Activated T-helper 1 cell treated with anti-CD3 and anti-CD28 coated beads, Interleukin-2, amount 50 U/mL, for 16 hours (primary cell): ENCODE measurements at places on chromosomes 16 and 17.

GRCh38 chr17:60060474-60060873 lies 18.2 kb downstream of the HEATR6 start:
- no peak for DNase-seq

DNA sequence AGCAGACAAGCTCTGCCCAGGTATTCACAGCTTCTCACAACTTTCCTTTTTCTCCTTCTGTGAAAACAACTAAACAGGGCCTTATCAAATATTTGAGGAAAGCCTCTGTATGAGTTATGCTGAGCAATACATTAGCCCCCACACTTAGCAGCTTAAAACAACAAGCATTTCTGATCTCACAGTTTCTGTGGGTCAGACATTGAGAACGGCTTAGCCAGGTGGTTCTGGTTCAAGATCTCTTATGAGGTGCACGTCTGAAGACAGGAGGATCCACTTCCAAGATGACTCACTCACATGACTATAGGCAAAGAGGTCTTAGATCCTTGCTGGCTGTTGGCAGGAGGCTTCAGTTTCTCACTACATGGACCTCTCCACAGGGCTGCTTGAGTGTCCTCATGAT lies 181.4 kb upstream of the WSCD1 start:
- DNase-seq, result no peak

DNA sequence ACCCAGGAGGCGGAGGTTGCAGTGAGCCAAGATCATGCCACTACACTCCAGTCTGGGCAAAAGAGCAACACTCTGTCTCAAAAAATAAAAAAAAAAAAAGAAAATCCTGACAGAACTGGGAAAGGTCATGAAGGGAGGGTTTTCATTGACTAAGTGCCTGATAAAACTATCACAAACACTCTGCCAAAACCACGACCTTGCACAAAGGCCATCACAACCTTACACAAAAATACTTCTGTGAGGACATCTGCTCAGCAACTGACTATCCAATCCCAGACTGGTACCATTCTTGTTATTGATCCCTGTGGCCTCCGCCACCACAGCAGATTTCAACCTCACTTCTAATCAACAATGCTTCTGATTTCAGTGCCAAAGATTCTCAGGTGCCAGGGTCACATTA lies 40.1 kb downstream of the MPHOSPH6 start:
- no peak for DNase-seq

DNA sequence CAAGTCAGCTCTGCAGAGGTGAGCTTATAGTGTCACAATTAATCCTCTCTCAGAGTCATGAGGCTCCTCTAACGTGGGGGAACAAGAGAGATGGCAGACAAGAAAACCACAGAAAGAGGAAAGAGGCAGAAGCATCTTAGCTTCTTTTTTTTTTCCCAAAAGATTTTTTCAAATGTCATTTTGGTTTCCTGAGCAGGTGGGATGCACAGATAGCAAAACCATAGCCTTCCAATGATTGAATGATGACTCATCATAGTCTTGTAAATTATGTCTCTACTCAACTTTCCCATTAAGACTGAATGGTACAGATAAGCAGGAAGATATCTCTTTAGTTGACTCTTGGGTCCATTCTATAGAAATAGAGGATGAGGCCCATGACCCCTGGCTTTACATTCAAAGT lies 162.8 kb upstream of the ZFHX3 start:
- DNase-seq, result no peak

DNA sequence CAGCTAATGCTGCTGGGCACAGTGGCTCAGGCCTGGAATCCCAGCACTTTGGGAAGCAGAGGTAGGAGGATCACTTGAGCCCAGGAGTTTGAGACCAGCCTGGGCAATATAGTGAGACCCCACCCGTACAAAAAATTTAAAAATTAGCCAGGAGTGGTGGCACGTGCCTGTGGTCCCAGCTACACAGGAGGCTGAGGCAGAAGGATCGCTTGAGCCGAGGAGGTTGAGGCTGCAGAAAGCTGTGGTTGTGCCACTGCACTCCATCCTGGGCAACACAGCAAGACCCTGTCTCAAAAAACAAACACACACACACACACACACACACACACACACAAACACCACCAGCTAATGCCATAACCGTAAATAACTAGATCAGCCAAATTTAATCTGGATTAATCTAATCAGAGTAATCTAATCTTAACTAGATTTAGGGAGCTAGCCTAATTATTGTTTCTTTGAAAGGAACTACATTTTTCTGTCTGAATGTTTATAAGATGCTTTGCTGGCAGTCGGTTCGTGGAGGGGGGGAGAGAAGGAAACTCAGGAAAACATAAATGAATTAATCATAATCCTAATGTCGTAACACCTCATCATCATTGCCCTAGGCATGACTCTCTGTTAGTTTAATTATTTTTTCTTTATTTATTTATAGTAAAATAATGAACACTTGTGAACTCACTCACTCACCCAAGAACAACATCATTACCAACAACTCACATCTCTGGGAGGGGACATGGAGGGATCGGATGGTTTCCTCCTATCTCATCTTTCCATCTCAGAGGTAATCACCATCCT lies 12.5 kb upstream of the RBBP6 start:
- no peak for DNase-seq

DNA sequence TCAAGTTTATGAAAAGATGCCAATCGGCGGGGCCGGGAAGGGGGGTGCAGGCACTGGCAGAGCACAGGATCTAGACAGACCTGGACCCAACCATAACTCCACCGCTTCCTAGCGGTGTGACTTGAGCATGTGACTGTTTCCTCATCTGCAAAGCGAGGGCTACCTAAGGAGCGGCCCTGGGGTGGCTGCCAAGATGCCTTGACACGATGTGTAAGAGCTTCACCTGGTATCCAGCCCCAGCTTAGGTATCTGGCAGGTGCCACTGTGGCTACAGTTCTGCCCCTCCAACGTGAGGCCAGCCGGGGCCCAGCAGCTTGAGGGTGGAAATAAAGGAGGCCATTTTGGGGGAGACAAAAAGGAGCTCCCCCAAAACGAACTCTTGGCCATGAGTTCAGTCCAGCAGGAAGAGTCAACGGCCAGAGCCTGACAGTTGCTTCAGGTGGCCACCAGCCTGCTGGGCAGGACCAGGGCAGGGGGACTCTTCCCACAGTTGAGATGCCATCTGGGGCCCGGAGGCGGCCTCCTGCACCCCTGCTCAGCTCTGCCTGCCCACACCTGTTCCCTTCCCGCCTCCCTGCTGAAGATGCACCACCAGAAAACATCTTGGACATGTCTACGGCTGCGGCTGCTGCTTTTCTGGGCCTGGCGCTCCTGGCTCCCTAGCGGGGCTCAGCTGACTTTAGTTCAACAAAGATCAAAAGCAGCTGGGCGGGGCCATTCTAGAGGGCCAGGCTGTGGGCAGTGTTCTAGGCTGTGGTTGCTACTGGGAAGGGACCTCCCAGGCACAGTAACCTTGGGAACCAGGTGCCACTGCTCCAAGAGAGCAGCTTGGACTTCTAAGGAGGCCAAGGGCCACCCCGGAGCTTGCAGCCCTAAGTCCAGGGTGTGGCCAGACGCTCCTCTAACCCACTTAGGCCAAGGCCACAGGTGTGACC lies 3.4 kb upstream of the MTSS2 start:
- DNase-seq, result no peak

DNA sequence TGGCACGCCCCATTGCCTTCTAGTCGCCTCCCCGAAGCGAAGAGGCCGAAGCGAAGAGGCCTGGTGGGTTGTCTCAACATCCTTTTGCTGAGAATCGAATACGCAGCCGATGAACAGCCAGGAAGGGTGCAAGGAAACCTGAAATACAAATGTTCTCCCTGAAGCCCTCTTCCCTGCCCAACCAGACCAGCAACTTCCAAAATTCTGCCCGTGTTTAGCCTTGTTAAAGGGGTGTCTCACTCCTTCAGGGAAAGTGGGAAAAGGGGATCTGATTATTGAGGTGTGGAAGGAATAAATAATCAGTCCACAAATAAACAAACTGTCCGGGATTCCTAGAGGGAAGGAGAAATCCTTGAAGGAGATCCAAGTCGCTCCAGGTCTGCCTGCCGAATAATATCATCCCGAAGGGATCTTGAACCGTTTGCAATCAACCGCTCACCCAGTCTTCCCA lies 1.4 kb upstream of the FOXC2 start:
- DNase-seq, result no peak

- no peak for DNase-seq
These were observed 11.3 kb downstream of the CPNE7 start for GRCh38 chr16:89586853-89587252.

GRCh38 chr17:27564463-27564862 lies 66.5 kb upstream of the LGALS9 start:
- no peak for DNase-seq

DNA sequence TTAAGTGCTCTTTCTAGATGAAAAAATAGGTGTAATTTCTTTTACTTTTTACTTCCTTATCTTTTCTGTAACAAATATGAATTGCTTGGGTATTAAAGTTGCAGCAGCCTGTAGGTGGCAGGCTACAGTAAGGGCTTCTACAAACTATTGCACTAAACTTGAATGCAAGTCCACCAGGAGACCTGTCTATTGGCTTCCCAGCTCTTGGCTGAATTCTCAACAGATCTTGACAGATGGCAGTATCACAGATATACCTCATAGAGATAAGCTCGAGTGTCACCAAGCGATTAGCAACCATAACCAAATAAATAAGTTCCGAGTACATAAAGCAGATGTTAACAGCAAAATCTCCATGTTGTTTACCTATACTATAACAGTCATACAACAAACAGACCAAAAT lies 5.9 kb downstream of the BBS2 start:
- no peak for DNase-seq

DNA sequence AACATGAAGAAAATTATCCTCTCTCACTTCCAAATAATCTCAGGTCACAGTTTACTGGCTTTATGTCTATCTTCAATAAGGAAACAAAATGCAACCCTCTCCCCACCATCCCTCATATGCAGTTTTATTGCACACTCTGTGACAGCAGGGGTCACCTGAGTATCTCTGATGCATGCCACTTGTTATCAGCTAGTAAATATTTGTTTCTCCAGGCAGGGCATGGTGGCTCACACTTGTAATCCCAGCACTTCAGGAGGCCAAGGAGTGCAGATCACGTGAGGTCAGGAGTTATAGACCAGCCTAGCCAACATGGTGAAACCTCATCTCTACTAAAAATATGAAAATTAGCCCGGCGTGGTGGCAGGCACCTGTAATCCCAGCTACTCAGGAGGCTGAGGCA lies 61.1 kb downstream of the ADAMTS18 start:
- DNase-seq, result no peak

- DNase-seq, result no peak
These were observed 1.4 kb upstream of the GRIN2C start for GRCh38 chr17:74860872-74861661.

GRCh38 chr17:29216856-29217255 lies 29.8 kb upstream of the CRYBA1 start:
- DNase-seq, result no peak
